ENCODE measurements at places on chromosomes 2 and 18.
A peak's percentile ranks its signal among the peaks of the same experiment; 100 is the strongest.

DNA sequence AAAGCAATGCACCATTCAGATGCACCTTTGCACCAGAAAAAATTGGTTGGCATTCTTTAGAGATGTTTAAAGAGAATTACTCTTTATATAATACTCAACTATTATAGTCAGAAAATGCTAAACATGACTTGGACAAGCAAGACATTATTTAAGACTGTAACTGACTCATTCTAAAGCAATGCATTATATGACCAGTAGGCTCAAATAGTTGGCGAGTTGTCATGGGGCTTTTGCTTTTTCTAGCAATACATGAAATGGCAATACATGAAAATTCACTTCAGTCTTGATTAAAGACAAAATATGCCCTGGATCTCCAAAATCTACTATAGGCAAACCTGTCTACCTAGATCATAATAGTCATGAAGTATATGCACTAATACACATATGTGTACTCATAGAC, 216.9 kb upstream of the VWC2L start:
- DNase-seq: no peak

DNA sequence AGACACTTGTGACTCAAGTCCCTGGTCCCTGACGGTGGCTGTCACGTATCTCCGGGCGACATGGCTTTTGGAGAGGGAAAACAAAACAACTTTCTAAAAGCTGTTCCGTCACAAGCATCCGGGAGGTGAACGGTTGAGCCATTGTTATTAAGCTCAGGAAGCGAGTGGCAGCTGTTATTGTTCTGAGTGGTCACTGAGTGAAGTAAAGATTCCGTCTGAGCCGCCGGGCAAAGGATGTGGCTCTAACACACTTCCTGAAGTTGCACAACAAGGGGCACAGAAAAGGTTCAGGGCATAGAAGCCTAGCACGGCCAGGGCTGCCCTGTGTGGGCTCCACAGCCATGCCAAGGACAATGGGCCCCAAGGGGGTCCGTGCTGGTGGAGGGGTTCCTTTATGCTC, 24.3 kb downstream of the INPP5D start:
- no peak for DNase-seq

GRCh38 chr18:48539406-48540250, 797 bp downstream of the CTIF start:
- peak; percentile 58 for DNase-seq

DNA sequence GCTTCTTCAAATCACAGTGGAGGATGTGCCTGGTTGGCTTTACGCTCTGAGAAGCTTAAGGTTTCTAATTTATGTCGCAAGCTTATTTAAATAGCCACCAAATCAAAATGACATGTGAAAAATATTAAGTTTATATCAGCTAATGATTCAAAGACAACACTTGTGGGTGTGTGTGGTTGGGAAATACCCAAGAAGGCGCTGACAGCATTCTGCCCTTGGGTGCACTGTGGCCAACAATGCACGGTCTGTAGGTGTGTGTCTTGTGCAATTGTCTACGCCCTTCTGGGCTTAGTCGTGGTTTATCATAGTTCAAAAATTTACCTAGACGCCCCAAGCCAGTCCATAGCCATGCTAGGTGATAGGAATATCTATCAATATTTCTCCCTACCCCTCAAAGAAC, 60.9 kb downstream of the KCTD1 start:
- no peak for DNase-seq

DNA sequence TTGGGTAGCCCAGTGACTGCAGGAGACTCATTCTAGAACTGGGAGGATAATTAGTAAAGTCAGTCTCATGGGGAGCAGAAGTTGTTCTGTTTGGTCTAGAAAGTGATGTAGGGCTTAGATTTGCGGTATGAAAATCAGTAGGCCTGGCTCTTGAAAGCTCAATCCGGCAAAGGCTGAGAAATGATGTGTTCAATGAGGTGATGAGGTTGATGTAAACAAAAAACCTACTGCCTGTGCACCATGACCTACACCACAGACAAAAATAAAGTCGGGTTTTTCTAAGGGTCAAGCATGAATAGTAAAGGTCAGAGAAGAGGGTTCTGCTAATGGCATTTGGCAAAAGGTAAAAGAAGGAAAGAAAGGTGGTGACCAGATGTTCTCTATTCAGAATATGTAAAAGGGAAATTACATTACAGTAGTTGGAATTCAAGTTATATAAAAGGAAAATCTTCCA, 80.8 kb upstream of the COL5A2 start:
- no peak for DNase-seq

- no peak for DNase-seq
Measured at GRCh38 chr2:148546270-148546669, 98.3 kb upstream of the EPC2 start.

- no peak for DNase-seq
Measured at GRCh38 chr18:58355243-58355642, 273.6 kb downstream of the ALPK2 start.

GRCh38 chr18:23608211-23608610, 21.9 kb upstream of the NPC1 start:
- no peak for DNase-seq

DNA sequence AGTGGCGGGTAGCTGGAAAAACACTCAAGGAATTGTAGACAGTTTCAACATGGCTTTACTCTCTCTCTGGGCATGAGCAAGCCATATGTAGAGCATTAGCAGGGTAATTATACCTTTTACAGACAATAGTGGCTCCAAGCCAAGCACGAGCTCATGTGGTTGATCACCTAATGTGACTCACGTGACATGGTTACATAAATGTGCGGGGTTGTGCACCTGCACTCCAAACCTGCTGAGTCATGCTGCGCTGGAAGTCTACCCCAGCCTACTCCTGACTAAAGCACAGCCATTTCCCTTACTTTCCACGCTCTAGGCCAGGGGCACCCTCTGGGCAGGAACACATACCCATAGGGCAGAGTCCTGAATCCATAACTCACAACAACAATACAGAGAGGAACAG, 232.8 kb downstream of the MBD5 start:
- DNase-seq: no peak

GRCh38 chr2:650343-651310, 26.6 kb downstream of the TMEM18 start:
- DNase-seq: no peak

GRCh38 chr2:30716123-30716900, 90.9 kb downstream of the CAPN13 start:
- no peak for DNase-seq

- no peak for DNase-seq
Measured at GRCh38 chr2:11022591-11023273, 111.0 kb downstream of the KCNF1 start.

DNA sequence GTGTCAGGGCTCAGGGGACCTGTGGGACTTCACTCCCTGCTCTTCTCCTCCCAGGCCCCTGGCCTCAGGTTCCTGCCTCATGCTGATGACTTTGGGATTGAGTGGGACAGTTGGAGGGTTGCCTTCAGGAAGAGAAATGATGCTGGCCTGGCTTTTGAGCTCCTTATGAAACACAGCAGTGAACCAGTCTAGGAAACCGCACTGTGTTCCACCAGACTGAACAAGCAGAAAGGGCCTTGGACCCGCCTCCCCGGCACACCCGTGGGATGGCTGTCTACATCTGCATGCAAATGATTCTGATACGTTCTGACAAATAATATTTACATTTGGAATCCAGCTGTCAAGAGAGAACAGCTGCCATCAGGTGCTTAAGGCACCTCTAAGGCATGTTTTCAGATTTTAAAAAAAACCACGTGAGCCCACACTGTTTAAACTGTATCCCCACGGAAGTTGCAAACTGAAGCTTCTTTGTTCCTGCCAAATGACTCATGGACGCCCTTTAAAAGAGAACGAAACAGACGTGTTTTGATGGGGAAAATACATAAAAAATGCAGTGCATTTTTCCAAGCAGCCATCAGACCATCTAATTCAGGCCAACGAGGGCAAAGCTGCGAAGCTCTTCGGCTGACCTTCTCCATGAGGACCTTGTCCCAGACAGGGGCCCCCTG, 27.6 kb upstream of the ASAP2 start:
- DNase-seq: peak; percentile 64

DNA sequence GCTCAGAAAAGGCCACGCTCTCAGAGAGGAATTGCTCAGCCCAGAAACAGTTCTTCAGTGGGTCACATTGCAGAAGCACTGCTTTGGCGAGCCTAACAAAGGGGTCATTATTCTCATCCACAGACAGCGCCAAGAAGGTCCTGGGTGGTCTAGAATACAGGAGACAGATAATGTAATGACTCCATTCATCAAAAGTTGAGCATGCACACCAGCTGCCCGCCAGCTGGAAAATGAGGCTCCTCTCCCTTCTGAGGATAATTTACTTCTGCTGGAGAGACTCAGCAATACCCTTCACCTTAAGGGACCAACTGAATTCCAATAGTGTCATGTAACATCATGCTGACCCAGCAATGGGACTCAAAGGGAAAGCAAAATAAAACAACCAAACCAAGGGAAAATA, 79.9 kb downstream of the TRIB2 start:
- DNase-seq: no peak

GRCh38 chr2:218168016-218168415, 1.3 kb upstream of the CXCR1 start:
- DNase-seq: no peak

GRCh38 chr2:218218268-218219185, 1.5 kb downstream of the ARPC2 start:
- DNase-seq: no peak

GRCh38 chr2:102033031-102033749, 41.4 kb downstream of the IL1R2 start:
- DNase-seq: no peak

DNA sequence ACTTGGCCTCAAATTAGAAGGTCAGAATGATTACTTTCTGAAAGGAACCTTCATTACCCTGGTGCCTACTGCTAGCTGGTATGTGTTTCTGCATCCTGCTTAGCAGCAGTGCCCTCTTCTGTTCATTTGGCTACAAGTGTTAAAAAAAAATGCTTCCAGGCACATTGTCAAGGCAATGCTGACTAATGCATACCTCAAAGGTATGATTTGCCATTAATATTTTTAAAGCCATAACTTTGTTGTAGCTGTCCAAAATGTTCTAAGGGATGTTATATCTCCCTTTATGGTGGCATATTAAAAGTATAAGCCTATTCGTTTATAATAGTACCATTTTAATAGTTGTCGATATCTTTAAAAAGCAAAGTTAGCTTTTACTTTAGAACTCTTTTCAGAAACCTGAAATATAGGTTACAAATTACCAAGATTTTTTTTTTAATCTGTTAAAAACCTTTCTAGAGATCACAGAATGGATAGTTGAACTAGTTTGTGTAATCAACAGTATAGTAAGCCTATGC, 52.0 kb upstream of the FAM171B start:
- peak; percentile 22 for DNase-seq

DNA sequence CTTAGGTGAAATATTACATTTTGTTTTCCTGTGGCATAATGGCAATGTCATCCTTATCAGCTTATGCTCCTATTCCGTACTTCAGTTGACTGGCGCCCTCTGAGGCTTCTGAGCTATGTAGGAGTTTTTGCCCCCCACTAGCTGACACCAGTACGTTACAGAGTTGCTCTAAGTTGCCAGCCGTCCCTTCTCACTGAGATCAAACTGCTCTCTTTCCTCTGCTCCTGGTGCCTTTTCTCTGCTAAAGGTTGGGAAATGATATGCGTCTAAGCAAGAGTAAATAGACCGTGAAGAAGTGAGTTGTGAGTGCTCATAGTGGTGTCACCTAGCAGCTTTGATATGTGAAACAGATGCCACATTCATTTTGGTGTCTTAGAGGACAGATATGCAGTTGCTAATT, 99.2 kb downstream of the RAPGEF4 start:
- peak; percentile 30 for DNase-seq

- no peak for DNase-seq
Measured at GRCh38 chr18:64091526-64091925, 57.4 kb downstream of the LINC00305 start.

GRCh38 chr2:128282976-128283810, 35.5 kb downstream of the HS6ST1 start:
- DNase-seq: no peak

GRCh38 chr18:22900558-22901238, 32.4 kb upstream of the RBBP8 start:
- DNase-seq: peak; percentile 85

GRCh38 chr2:47699533-47700215, 83.3 kb upstream of the MSH6 start:
- no peak for DNase-seq

GRCh38 chr2:231563378-231563961, 29.2 kb upstream of the TEX44 start:
- DNase-seq: peak; percentile 26

DNA sequence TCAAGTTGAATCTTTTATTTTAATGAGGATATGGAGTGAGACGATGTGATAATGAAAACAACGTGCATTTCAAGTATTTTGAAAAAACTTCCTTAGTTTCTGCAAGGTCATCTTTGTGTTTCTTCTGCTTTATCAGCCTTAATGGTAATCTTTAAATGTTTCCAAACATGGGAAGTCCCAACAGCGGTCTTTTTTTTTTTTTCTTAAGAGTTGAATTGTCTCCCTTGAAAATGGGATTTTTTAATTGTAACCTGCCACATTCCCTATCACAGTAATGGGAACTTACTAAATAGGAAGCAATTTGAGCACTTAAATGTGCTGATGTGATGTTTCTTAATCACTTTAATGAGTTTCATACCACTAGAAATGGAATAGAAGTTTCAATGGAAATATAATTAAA, 45.8 kb downstream of the ATIC start:
- DNase-seq: no peak

DNA sequence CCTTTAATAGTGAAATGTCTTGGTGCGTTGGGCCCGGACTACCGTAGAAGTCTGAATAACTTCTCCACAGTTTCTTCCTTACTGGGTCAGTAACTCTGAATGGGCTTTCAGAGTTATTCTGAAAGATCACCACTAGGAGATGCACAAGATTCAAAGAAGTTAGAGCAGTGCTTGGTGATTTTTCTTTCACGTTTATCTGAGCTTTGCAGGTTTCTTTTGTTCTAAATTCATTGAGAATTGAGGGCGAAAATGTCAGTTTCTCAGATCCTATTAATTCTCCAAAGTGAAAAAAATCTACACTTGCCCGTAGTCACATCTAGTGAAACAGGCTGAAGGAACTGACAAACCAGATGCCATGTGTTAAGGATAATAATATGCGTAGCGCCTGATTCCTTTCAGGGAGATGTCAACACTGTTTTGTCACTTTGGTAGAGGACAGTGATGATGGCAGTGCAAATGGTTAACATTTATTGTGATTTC, 70.1 kb downstream of the QPCT start:
- peak; percentile 41 for DNase-seq

DNA sequence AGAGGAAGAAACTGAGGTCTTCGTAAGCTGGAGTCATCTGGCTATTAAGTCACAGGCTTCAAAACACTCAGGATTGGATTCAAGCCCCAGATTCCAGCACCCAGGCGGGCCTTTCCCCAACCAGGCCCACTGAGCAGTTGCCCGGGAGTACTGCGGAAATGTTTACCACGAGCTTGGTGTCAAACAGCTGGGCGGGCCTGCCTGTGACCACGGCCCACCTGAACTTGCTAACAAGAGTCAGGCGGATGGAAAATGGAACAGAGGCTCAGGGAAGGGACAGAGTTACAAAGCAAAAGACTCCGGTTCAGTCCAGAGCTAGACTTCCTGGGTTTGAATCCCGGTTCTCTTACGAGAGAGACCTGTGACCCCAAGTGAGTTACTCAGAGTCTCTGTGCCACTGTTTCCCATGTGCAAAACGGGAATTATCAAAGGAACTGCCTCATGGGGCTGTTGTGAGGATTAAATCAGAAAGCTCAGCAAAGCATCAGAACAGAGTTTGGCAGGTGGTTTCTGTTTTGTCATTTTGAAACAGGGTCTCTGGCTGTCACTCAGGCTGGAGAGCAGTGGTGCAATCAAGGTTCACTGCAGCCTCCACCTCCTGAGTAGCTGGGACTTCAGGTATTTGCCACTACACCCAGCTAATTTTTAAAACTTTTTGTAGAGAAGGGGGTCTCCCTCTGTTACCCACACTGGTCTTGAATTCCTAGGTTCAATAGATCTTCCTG, 49.0 kb upstream of the TFCP2L1 start:
- DNase-seq: no peak

All from NCI-H1092 treated with DMSO at 0.1 percent for 48 hours (cell line).